BJ (cell line): ENCODE measurements at places on chromosomes 7 and 10. TPM values are rescaled to one million over a fixed set of nuclear protein-coding genes. Genes with fewer than 3 reads are reported as not detected.
A peak's percentile ranks its signal among the peaks of the same experiment; 100 is the strongest.

DNA sequence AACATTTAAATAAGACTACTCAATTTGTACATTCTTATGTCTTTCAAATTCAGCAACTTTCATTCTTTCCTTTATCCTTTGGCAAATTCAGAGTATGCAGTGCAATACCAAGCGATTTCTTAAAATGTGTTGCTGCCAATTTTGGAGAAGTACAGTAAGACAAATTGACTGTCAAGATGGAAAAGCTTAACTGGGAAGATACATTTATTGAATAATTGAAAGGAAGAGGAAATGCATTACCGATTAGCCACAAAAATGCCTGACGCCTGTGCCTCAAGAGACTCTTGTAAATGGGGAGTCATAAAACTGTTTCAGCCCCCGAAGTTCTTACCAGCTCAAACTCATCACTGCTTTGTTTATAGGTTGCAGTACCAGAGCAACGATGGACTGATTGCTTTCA is 373.3 kb upstream of the GALNT17 start:
- DNase-seq: no peak

- DNase-seq: no peak
Observed at GRCh38 chr7:44237696-44238095, 36.9 kb downstream of the YKT6 start.

Gene BEND7
- polyA plus RNA-seq: 4.5 and 4.6 TPM in 2 replicates

DNA sequence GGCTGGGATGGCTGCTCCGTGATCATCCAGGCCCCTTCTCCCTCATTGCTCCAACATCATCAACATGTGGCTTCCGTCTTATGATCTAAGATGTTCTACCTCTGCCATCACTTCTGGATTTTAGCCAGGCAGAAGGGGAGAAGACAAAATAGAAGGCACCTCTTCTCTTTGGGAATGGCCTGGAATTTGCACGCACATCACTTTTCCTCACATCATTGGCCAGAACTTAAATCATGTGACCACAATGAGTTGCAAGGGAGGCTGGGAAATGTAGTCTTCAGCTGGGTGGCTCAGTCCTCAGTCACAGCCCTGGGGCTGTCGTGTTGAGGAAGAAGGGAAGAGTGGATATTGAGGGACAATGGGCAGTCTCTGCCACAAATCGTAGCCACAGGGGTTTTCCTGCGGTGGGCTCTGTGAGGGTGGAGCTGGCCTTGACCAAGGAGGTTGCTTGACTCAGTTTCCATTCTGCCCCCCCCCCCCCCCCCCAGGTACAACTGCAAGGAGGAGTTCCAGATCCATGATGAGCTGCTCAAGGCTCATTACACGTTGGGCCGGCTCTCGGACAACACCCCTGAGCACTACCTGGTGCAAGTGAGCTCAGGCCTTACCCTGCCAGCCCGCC is 50.3 kb downstream of the PALD1 start:
- DNase-seq: no peak

GRCh38 chr10:125533866-125534265 is 149.1 kb downstream of the TEX36 start:
- DNase-seq: no peak

DNA sequence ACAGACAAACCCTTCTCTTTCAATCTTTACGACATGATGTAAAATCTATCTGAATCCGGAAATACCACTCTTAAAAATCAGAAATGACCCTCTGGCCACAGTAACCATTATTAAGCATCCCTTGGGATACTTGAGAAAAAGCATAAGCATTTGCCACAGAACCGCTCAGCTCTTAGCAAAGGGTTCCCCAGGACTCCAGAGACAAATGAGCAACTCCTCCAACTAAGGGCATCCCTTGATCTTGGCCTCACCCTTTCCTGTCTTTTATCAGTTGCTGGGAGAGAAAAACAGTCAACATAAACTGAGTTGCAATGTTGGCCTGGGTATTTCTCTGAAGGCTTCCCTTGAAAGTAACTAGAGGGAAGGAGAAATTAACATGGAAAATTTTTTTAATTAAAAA is 3.5 kb downstream of the PDLIM1 start:
- DNase-seq: no peak

Gene UTF1
- not detected in 2 replicates for polyA plus RNA-seq

Gene NUDT5
- polyA plus RNA-seq: 68.0 and 89.5 TPM in 2 replicates

Gene PTPRN2
- polyA plus RNA-seq: 0.20 and 0.31 TPM in 2 replicates

Gene CREM
- 20.5 and 28.8 TPM in 2 replicates for polyA plus RNA-seq

GRCh38 chr7:99739699-99740572 is 4.9 kb upstream of the CYP3A7 start:
- DNase-seq: no peak

Gene GALNT11
- 18.7 and 28.8 TPM in 2 replicates for polyA plus RNA-seq

DNA sequence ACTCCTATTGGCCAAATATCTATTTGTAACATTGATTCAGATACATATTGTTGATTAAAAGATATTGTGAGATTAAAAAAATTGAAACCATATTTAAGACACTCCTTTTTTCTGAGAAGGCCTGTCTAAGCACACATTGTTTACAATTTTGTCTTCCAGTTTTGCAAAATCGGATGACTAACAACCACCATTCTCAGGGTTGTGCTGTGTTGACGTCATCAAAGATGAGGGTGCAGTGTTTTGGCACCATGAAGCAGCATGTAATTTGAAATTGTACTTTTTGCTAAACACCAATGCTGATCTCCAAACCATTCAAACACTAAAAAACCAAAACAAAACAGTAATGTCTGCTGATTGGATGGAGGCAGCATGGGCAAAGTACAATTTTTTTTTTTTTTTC is 7.4 kb downstream of the CREB5 start:
- peak; percentile 31 for DNase-seq

Gene CHST15
- 5.7 and 6.2 TPM in 2 replicates for polyA plus RNA-seq

DNA sequence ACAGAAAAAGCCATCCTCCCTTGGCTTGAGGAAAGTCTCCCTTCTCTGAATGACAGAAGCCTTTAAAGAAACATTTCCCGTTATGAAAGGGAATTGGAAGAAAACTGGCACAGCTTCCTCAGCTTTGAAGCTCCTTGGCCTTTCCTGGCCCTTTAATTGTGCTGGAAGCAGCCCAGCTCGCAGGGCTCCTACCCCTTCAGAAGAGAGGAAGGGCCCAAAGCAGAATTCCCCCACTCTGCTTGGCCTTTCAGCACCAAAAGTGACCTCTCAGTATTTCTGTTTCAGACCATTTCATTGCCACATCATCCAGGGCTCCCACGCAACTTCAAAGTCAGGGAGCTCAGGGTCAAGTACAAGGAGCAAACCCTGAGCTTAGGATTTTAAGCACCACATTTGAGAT is 4.2 kb downstream of the AFAP1L2 start:
- DNase-seq: no peak

Gene FAM20C
- polyA plus RNA-seq: 22.8 and 32.5 TPM in 2 replicates

- no peak for DNase-seq
Observed at GRCh38 chr10:82149674-82150073, 274.7 kb downstream of the NRG3 start.

GRCh38 chr7:87420173-87420572 is 55.3 kb downstream of the ABCB4 start:
- DNase-seq: no peak

GRCh38 chr7:48074204-48074654 is 14.8 kb upstream of the UPP1 start:
- DNase-seq: no peak

DNA sequence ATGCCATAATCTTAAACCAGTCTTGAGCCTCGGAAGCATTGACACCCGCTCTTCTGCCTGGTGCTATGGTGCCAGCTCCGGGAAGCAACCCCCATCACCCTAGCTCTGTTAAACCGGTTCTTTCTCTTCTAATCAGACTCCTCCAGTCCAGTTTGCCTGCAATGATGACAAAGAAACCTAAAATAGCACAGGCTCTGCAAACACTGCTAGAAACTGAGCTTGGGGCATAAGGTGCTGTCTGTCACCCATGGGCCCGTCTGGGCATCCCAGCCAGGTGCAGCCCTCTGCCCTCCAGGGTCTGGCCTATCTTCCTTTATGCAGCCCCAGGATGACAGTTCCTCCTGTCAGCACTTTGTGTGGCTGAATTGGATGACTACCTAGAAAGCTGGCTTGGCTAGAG is 14.2 kb upstream of the CAMK2G start:
- no peak for DNase-seq

Gene THSD7A
- 0.02 and 0.06 TPM in 2 replicates for polyA plus RNA-seq

DNA sequence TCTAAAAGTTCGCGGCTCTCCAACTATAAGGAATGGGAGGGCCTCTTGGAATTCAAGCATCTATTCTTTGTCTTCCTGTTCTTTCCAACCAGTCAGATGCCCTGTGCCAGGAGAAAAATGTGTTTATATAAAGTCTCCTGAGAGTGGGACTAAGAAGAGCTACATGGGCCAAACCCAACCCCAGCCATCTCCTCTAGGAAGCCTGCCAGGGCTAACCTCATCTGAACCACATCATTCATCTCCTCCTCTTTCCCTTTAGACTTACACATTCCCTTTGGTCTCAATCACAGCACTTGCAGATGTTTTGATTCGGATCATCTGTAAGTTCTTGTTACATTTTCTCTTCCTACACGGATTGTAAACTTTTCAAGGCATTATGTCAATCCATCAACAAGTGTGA is 62.6 kb downstream of the DOCK4 start:
- DNase-seq: no peak

GRCh38 chr10:124557648-124558338 is 96.2 kb downstream of the LHPP start:
- no peak for DNase-seq

DNA sequence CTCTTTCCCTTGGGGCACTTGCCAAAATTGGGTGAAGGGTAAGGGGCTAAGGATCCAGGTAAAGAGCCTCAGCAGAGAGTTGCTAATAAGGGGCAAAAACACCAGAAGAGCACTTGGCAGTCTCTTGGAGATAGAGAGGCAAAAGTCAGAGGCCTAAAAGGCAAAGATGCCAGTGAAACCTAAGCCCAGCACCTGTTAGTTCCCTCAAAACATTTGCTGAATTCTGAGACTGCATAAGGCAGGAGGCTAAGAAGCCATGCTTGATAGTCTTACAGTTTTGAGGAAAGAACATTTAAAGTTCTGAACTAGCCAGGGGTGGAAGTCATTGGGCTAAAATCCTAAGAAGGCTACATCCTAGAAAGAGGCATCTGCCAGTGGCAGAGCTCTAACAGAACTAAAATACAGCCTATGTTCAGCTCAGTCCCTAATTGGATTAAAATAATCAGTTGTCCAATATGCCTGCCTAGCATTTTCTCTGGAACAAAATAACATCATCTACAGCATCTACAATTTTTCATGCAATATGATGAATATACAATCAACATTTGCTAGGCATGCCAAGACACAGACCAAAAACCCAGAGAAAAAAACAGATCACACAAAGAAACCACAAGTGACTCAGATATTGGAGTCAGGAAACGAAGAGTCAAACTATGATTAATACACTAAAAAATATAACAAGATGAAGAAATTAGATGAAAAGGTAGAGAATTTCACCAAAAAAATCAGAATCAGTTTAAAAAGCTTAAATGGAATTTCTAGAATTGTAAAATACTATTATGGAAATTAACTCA is 7.7 kb downstream of the HTR7 start:
- no peak for DNase-seq

DNA sequence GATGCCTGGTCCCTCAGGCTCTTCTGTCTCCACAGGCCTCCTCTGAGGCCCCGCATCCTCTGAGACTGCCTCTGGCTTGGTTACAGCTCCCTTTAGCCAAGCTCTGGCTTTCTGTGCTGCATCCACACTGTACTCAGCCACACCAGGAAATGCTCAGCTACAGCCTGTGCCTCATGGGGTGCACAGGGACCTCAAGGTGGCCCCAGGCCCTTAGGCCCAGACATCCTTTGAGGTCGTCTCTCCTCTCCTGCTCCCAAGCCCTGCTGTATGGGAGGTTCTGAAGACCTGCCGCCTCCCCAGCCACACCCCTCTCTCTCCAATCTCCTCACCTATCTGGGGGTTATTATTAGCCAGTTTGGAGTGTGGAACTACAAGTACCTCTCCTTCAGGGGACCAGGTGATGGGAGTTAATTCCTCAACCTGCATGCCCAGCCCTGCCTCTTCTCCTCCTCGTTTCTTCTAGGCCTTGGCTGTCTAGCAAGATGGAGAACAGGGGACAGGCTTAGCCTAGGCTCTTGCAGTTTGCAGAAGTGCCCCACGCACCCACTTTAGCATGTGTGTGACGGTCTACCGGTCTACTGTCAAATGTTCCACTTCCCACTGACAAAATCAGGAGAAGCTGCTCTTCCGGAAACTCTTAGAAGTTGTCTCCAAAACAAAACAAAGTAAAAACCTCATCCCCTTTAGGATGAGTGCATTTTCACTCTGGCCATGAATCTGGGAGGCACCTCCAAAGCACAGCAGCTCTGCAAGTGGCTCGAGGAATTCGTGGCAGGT is 64.0 kb upstream of the WAC start:
- DNase-seq: no peak

- no peak for DNase-seq
Observed at GRCh38 chr10:72254813-72255568, 18.7 kb upstream of the DDIT4 start.

DNA sequence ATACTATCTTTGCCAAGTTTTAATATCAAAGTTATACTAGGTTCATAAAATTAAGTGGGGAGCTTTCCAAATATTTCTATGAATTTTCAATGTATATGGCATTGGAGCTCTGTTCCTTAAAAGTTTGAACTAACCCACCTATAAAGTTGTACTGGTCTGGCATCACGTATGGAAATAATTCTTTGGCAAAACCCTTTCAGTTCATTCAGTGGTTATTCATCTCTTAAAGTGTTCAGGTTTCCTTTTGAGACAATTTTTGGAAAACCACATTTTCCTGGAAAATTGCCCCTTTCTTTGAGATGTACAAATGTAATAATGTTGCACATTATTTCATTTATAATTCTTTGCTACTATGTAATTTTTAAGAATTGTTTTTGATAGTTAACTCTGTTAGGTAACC is 62.5 kb upstream of the INPP5A start:
- no peak for DNase-seq

Gene PAX2
- not detected in 2 replicates for polyA plus RNA-seq

DNA sequence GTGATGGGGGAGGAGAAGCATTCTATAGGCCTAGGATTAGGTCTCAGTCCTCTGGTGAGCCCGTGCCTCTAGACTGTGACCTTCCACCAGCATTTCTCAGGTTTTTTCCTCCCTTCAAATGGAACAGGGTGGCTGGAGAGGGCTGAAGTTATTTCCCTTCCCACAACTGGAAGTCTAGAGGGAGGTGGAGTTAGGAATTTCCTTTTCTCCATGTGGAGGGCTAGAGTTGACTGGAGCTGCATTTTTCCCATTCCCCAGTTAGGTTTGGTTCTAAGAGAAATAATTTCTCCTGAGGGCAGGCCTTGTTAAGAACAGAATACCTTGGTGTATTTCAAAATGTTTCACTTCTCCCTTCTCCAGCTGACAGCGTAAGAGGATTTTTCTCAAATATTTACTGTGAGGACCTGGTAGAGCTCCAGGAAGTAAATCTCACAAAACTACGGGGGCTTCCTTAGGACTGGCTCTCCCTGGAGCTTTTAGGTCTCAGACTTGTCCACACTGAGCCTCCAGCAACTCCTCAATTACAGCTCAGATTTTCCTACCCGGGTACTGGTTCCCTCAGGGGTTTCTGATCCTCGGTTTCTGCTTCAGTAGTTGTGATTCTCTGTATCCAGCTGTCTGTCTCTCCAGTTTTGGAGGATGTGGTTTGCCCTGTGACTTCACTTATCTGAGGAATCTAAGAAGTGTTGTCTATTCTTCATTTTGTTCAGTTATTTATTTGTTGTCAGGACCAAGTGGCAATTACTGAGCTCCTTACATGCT is 6.0 kb upstream of the REEP3 start:
- DNase-seq: no peak
